Activated naive CD4-positive, alpha-beta T cell treated with anti-CD3 and anti-CD28 coated beads, Interleukin-2, amount 50 U/mL, for 16 hours (primary cell): ENCODE measurements at places on chromosomes 2 and 18.

GRCh38 chr2:10977003-10977402 lies 65.3 kb downstream of the KCNF1 start:
- no peak for DNase-seq

DNA sequence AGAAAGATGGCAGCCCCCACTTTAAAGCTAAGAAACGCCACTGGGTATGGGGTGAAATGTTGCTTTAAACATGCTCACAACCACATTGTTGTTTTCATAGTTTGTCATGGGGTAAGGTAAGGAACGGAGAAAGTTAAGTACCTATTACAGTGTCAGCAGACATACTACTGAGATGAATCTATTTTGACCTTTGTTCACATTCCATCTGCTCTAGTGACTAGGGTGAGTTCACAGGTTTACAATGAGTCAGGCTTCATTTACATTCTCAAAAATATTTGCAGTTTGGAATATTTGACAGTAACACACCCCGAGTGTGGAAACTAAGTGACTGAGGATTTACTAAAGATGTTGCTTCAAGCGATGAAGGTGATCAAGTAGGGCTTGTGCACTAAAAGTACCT lies 428.7 kb upstream of the ACVR2A start:
- DNase-seq: no peak

DNA sequence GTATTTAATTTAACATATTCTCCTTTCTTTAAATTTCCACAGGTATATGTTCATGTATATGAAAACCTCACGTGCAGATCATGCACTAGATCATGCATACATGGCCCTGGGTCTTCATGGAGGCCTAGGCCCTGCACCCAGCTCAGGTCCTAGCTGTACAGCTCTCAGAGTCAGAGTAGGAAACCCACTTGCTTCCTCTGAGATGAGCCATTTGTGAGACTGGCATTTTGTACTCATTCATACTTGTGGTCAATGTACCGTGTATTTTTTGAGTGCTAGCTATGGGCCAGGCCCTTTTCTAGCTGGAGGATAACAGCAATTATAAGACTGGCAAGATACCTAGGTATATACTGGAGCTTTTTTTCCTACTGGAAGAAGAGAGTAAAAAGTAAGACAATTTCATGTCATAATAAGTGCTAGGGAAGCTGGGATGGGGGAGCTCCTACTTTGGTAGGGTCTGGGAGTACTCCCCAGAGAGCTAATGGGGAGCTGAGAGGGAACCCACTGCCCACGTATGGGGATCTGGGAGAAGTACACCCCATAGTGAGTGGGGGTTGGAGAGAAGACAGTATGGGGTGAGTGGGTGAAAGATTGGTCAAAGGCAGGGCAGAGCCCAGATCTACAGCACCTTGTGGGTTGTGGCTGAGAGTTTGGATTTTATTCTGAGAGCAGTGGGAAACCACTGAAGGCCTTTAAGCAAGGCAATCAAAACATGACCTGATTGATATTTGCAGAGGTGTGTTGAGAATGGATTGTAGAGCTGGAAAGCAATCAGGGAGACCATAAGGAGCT lies 72.0 kb downstream of the POLE4 start:
- DNase-seq: no peak

- no peak for DNase-seq
Observed at GRCh38 chr2:134075204-134075603, 178.7 kb upstream of the MGAT5 start.

- no peak for DNase-seq
Observed at GRCh38 chr2:24832073-24832461, 38.8 kb downstream of the CENPO start.

GRCh38 chr2:215427585-215427984 lies 8.3 kb downstream of the FN1 start:
- no peak for DNase-seq

GRCh38 chr2:46737577-46737976 lies 178.0 kb downstream of the MCFD2 start:
- DNase-seq: no peak

DNA sequence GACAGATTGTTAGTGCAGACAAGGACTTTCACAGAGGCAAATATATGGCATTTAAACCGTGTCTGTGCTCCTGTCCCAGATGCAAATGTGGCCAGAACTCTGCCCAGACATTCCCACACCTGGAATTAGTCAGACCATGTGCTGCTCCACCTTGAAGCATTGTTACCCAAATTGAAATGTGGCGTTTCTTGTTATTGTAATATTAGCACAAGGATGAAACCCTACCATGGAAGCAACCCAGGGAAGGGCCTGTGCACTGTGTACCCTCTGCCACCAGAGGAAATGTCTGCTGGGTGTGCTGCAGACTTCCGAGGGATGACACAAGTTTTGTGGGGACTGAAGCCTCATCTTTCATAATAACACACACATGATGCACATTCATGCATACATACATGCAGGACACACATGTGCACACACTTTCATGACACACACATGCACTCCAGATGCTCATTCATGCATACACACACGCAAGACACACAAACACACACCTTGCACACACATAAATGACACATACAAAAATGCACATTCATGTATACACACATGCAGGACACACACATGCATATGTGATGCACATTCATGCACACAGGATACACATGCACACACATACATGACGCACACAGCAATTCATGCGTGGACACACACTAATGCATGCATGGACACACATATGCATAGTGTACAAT lies 133.2 kb upstream of the SNTG2 start:
- no peak for DNase-seq

DNA sequence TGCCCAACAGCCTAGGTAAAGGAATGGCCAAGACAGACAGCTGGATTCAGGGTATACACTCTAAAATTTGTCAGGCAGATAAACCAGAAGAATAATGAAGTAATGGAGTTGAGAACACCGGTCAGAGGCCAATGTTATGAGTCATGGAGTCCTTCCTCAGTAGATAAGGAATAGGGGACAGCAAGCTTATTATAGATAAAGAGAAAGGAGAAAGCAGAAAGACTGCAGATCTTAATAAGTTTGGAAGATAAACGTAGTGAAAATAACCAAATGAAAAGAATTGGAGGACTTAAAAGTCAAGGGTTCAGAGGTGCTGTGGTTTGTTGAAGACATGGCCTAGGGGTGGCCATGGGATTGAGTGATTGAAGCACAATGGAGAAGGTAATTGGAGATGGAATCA lies 63.5 kb upstream of the NFE2L2 start:
- DNase-seq: no peak

GRCh38 chr2:180905461-180905860 lies 74.9 kb upstream of the UBE2E3 start:
- no peak for DNase-seq

GRCh38 chr2:99754210-99754609 lies 264.4 kb upstream of the REV1 start:
- no peak for DNase-seq

GRCh38 chr2:19933351-19933981 lies 31.7 kb upstream of the TTC32 start:
- no peak for DNase-seq

DNA sequence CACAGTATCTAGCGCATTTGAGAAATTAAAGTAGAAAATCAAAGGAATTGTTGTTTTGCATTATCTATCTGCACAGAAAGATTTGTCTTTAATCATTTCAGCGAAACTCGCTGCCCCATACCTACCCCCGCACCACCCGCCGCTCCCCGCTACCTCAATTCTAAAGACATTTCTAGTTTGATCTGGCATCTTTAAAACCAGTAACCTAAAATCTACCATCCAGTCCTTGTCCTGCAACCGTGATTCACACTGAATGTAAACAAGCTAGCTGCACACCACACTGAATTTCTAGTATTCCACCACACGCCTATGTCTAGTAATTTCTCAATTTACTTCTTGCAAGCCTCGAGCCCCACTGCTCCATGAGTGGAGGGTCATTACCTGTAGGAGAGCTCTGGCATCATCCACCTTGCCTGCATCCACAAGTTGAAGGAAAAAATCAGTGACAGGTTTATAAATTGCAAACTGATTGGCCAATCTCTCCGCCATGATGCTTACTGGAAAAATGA lies 60.1 kb downstream of the ABCG8 start:
- DNase-seq: no peak

- DNase-seq: no peak
Observed at GRCh38 chr2:61478086-61478485, 7.2 kb upstream of the USP34 start.

DNA sequence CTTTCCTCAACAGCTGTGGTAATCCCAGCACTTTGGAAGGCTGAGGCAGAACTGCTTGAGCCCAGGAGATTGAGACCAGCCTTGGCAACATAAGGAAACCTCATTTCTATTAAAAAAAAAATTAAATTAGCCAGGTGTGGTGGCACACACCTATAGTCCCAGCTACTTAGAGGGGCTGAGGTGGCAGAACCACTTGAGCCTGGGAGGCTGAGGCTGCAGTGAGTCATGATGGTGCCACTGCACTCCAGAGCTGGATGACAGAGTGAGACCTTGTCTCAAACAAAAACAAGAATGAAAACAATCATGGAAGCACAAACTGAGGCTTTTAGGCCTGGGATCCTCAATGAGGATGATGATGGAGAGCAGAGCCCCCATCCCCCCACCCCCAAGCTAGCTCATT lies 19.8 kb downstream of the GAREM1 start:
- DNase-seq: no peak

DNA sequence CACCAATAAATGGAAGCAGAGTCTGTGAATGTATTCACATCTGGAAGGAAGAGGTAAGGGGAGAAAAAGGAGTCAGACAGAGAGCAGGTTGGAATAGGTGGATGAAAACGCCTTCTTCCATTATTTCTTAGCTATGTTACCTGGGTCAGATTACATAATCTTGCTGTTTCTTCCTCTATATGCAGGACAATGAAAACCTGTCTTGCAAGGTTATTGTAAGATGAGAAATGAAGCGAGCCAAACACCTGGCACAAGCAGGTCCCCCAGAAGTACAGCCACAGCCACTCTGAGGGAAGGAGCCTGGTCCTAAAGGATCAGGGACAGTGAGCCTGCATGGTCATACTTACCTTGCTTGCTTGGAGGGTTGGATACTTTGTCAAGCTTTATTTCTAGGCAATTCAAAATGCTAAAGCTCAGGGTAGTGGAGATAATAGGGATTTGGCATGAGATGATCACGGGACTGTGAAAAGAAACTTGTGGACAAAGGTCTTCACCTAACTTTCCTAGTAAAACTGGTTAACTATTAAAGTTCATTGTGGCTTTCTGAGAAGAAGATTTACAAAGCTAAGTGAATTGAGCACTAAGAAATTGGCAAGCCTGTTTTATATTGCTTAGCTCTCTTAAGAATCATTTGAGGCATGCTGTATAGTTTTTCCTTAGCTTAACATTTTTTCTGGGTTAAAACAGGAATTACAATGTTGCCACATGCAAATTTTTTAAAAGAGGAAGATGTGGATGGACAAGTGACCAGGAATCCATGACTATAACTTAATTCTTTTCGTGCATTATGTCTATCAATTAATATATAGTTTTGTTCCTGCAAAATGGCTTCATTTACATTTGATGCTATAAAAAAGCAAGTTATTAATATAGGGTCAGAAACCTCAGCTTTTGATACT lies 15.7 kb upstream of the PLA2R1 start:
- no peak for DNase-seq

GRCh38 chr2:172021074-172021931 lies 21.6 kb downstream of the METAP1D start:
- DNase-seq: no peak

DNA sequence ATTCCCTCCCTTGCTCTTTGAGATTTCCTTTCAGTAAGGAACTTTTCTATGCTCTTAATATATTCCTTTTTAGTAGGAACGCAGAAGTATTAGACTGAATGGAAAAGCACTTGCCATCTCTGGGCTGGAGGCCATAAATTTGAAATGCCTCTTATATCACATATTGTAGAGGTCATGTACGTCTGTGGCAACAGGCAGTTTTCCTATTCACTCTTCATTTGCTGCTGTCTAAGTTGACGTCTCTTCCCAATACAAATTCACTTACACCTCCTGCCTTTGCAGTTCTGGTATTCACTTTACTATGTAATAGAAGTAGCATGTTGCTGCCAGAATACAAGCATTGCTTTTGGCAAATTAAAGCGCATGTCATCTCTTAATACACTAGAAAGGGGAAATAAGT lies 34.7 kb downstream of the MGAT4A start:
- no peak for DNase-seq

- DNase-seq: no peak
Observed at GRCh38 chr2:45759310-45759851, 107.9 kb downstream of the PRKCE start.

GRCh38 chr2:37827455-37827854 lies 97.6 kb upstream of the RMDN2 start:
- DNase-seq: no peak

GRCh38 chr2:108858894-108859293 lies 72.3 kb downstream of the CCDC138 start:
- DNase-seq: no peak

DNA sequence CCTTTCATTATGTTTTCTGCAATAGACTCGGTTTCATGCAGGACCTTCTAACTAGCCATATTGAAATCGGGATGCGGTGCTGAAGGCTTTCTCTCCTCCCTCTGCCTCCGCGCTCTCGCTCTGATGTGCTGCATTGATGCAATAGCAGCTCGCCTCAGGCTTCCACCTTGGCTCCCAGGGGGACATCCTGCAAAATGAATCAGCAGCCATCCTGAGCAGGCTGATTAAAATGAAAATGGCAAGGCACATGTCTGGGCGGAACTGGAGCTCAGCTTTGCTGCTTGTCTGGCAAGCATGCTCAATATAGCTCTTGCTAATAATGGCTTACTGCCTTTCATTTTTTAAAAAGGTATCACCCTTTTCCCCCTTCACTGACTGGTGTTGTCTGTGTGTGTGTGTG lies 806 bp upstream of the MYT1L start:
- DNase-seq: no peak

- no peak for DNase-seq
Observed at GRCh38 chr2:118929059-118929458, 12.9 kb upstream of the MARCO start.

DNA sequence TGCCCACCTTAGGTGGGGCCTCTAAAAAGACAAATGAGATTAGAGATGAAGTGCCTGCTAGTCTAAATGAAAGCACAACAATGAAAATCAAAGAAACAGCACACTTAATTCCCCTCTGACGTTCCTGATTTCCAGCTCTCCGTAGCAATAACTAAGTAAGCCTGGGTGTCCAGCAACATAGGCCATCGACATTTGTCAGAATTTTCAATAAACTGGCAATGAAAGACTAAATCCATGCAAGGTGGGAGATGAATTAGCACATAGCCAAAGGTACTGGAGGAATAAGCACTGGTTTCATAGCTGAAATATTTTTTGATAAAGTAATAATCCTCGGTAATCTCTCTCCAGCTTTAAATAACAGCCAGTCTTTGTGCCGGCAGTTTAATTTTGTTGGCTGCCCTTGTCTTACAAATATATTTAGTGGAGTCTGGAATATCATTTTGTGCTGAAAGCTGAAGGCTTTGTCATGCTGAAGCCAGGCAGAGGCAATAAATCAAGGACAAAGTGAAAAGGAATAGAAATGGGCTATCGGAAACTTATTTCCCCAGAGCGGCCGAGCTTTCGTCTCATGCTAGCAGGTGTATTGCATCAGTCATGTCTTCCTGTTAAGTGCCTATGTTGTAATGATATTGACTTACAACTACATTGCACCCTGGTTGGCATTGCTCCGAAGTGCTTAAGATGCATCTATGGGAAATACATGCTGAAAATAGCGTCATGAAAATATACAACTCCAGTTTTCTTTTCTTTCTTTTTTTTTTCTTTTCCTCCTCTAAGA lies 790.1 kb downstream of the CNTNAP5 start:
- no peak for DNase-seq

- no peak for DNase-seq
Observed at GRCh38 chr18:8899000-8899399, 193.6 kb downstream of the MTCL1 start.
